Choroid plexus epithelial cell (primary cell): ENCODE measurements at places on chromosomes 1 and 21.

- no peak for DNase-seq
These were observed 95.0 kb downstream of the SLC30A10 start for GRCh38 chr1:219833214-219833815.

DNA sequence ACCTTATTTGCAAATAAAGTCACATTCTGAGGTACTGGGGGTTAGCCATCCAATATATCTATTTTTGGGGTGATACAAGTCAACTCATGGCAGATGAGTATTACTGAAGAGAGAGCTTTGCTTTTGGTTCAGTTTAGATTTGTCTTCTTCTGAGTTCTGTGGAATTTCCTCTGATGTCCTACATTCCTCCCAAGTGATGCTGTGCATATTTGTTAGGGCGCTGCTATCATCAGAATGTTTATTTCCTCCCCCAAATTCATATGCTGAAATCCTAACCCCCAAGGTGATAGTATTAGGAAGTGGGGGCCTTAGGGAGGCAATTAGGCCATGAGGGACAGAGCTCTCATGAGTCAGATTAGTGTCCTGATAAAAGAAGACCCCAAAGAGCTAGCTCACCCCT is 96.2 kb upstream of the WLS start:
- DNase-seq = peak; percentile 61

- no peak for DNase-seq
These were observed 1.2 kb downstream of the CEP170 start for GRCh38 chr1:243253926-243254232.

DNA sequence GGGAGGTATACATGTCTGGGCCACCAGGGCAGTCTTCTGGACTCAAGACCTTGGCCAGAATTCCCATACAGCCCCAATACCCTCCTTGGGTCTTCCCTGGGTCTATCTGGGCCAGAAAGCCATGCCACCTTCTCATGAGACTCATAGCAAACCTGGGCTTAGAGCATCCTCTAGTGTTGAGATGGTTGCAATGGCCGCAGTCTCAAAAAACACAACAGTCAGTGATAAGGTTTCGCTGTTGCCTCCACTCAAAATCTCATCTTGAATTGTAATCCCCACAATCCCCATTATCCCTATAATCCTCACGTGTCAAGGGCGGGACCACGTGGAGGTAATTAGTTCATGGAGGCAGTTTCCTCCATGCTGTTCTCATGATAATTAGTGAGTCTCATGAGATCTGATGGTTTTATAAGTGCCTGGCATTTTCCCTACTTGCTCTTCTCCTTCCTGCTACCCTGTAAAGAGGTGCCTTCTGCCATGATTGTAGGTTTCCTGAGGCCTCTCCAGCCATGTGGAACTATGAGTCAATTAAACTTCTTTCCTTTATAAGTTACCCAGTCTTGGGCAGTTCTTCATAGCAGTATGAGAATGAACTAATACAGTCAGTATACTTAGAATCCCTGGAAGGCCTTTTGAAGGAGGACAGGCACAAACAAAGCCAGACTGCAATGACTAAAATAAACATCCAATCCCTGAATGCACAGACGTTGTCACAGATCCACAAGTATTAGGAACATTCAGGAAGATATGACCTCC is 77.0 kb downstream of the CTH start:
- DNase-seq = peak; percentile 72

DNA sequence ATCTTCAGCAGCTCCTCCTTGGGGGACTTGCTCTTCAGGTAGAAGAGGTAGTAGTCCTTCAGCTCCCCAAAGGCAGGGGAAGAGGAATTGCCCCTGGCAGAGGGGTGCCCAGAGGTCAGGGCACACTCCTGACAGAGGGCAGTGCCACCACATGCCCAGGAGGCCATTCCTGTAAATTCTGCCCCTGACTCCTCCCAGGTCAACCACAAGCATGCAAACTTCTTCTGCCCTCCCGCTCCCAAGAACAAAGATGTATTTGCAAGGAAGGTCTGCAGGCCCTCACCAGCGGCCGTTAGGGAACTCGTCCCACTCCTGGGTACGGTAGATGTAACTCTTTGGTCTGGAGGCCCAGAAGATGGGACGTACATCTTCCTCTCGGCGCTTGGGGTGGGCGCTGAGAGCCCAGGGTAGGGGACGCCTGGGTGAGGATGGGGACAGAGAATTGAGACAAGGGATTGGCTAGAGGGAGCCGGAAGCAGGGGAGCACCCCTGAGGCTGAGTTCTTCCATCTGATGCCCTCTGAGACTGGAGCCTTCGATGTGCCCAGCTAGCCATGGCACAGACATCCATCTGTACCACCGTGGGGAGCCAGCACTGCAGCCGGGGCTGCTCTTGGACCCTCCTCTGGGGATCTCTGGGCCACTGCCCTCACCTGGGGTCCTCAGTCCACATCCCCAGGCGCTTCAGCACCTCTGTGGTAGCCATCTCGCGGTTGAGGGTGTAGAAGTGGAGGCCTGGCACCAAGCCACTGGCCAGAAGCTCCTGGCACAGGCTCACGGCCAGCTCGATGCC is 11.1 kb downstream of the MTHFR start:
- DNase-seq = no peak
